NCI-H460 (cell line): ENCODE measurements at places on chromosomes 16 and 17. TPM values are rescaled to one million over a fixed set of nuclear protein-coding genes. Genes with fewer than 3 reads are reported as not detected.

DNA sequence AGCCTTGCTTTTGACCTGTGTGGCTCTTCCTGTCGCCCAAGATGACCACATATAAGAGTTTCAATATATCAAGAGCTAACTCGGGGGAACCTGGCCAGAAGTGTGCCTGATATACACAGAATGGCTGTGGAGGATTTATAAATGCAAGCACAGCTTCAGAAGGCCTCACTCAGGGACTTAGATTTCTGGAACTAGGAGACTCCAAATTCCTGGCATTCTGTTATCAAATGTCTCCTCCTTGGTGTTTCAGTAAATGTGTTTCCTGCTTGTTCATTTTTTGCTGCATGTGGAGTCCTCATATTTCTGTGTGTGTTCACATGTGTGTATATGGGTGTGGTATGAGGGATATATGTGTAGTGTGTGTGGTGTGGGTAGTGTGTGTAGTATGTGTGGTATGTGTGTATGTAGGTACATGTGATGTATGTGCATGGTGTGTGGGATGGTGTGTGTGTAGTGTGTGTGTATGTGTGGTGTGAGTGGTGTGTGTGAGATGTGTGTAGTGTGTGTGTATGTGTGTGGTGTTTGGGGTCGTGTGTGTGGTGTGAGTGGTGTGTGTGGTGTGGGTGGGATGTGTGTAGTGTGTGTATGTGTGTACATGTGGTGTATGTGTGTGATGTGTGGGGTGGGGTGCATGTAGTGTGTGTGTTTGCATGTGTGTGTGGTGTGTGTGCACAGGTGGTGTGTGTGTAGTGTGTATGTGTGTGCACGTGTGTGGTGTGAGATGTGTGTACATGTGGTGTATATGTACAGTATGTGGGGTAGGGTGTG lies 981 bp upstream of the CD300H start:
- DNase-seq = no peak

DNA sequence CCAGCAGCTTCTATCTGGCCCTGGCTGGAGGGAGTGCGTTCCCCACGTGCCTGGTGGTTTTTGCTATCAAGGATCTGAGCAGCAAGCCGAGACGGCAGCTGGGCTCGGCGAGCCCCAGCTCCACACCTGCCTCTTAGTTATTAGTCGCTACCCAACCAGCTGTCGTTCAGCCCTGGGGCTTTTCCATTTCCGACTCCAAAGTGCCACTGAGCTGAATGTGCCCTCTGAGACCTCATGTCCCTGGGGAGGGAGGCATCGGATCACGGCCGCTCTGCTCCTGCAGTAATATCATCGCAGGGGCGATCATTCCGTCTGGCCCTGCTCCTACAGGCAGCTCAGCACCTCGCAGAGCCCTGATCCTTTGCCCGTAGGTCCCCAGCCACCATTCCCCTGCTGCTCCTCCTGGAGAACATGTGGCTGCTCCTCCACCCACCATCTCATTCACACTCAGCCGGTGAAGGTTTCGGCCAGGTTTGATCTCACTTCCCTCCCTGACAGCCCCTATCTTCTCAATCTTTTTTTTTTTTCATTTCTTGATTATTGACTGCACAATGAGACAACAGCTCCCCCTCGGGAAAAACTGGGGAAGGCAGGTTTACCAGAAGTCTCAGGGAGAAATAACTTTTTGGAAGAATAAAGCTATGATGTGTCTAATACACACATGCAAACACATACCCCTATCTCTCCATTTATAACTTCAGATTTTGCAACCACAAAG lies 86.7 kb downstream of the ZFHX3 start:
- no peak for DNase-seq

- DNase-seq = no peak
These were observed 2.3 kb downstream of the IL17C start for GRCh38 chr16:88640498-88641247.

DNA sequence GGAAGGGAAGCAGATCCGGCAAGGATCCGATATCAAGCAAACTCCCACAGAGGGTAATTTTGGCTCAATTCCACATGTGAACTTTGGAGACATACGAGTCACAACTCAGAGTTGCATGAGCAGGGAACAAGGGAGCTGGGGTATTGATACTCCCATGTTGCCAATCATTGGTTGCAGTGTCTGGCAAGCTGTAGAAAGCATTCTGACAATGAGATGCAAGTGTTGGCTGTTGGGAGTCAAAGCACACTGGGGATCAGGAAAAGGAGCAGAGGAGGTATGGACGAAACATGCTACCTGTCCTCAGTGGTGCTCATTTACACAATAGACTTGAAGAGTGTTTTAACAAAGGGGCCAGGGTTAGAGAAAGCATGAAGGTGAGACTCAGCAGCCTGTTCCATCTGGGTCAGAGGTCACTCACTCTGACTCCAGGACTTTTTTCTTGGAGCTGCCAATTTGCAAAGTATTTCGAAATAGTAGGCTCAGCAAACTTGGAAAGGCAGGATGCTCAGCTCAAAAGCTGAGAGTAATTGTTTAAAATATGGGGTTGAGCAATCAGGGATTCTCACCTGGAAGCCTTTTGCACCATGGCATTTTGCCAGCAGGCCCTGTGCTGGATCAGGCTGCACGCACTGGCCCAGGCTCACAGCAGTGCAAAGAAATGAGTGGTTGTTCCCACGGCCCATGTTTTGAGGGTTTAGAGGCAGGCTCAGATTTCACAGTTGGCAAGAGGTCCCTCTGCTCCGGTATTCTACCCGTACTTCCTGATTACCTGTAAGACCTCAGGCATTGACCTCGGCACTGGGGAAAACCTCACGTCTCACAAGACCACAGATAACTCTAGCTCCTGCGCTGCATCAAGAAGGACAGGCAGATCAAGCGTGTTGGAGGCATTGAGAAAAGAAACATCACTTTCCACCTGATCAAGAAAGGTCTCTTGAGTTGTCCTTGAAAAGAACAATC lies 17.6 kb upstream of the NKD1 start:
- DNase-seq = no peak

DNA sequence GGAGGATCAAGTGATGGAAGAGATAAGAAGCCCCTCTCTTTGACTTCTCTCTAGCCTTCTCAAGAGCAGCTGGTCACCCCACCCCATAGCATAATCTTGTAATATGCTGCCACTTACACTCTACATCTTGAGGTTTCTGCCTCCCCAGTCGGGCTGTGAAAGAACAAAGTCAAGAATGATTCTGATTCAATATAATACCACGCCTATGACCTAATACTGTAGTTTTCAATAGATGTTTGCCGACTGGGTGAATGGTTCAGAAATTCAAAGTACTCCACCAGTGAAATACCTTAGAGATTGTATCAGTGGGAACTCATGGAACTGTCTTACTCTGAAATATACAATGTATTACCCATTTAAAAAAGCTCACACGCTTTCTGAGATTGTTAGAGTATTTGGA lies 93.0 kb upstream of the ZFHX3 start:
- DNase-seq = no peak

ZNF423 gene
- 0.06 TPM in 1 of 2 replicates, not detected in the other for total RNA-seq

GRCh38 chr17:71432378-71433315 lies 688.2 kb upstream of the SOX9 start:
- DNase-seq = no peak

DNA sequence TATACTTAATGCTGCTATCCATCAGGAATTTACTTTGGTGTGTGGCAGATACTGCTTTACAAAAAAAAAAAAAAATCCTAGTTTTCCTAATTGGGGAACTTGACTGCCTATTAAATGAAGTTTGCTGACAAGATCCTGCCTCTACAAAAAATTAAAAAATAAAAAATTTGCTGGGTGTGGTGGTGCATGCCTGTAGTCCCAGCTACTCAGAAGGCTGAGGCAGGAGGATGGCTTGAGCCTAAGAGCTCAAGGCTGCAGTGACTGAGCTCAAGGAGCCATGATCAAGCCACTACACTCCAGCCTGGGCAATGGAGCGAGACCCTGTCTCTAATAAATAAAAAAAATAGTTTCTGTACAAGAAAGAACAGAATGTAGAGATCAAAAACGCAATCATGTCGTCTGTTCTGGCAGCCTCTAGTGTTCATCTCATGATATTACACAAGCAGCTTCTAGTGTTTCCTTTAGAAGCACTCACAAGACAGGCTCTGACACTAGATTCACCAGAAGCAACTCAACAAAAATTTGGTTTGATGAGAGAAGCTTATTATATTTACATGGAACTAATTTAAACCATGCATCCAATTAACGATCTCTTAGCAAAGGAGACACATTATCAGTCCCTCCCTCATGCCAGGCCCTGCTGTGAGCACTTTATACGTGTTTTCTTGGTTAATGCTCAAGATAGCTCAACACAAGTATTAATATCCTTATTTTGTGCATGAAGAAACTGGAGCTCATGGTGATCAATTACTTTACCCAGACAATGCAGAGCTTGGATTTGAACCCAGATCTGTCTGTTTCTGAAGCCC lies 6.8 kb upstream of the KRTAP17-1 start:
- DNase-seq = peak; percentile 30

GRCh38 chr16:89511374-89511773 lies 3.2 kb downstream of the SPG7 start:
- DNase-seq = no peak

GGT6 gene
- not detected in 2 replicates for total RNA-seq

DNA sequence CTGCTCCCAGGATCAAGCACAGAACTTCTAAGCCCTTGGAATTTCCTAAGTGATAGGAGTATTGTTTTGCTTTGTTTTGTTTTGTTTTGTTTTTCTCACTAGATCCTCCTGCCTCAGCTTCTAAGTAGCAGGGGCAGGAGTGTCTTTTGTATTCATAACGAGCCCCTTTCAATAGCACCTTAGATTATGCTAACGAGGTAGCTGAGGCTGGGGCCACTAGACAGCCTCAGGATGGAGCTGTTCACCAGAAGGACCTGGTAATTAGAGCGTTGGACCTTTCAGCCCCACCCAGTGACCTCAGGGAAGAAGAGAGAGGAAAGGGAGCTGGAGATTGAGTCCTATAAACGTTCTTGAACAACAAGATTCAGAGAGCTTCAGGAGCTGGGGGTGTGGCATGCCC lies 43.6 kb downstream of the IKZF3 start:
- no peak for DNase-seq

TMC5 gene
- total RNA-seq = 0.07 and 0.43 TPM in 2 replicates

DNA sequence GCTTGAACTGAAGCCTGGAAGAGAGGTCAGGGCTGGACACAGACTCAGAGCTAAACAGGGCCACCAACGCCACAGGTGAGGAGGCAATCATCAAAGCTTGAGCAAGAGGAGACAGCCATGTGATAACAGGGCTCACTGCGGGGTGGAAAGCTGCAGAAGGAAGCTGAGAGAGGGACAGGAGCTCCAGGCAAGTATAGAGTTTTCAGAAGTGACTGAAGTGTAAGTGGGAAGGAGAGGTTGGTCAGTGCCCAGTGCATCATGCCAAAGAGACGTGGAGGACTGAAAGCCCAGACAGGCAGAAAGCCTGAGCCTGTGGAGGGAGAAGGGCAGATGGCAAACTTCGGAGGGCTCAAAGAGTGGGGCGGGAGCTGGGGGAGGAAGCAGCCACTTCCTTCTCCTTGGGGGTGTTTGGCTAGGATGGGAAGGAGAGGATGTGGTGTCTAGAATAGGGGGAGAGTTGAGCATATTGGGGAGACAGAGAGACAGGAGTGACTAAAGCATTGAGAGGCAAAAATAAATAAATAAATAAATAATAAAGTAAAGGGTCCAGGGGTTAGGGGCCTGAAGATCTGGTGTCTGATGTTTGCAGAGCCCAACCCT lies 2.6 kb downstream of the KIFC3 start:
- DNase-seq = no peak

KRTAP17-1 gene
- not detected in 2 replicates for total RNA-seq

ACSM2A gene
- not detected in 2 replicates for total RNA-seq

DNA sequence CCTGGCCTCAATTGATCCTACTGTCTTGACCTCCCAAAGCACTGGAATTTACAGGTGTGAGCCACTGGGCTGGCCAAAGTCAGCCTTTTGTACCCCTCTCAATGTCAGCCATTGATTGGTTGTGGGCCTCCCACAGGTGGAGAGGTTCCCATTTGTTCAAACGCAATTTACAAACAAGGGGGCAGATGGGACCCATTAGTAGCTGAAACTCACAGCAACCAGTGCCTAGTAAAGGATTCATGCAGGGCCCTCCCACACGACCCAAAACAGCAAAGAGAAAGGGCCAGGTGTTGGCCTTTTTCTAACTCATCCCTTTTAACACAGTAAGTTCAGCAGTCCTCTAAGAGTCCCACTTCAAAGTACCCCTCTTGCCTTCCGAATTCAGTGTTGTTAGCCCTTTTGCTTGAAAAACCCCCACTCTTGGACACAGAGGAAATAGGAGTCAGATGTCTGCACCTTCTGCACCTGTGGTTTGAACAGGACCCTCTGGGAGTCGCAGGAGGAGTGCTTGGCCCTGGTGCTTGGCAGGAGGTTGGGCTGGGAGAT lies 89.2 kb downstream of the PITPNC1 start:
- no peak for DNase-seq

GRCh38 chr16:53839150-53839549 lies 135.2 kb downstream of the FTO start:
- DNase-seq = no peak

GRCh38 chr16:78386557-78387324 lies 287.3 kb downstream of the WWOX start:
- no peak for DNase-seq

CSF3 gene
- total RNA-seq = 0.14 TPM in 1 of 2 replicates, not detected in the other

GRCh38 chr16:52528393-52529065 lies 18.4 kb downstream of the TOX3 start:
- DNase-seq = no peak

DNA sequence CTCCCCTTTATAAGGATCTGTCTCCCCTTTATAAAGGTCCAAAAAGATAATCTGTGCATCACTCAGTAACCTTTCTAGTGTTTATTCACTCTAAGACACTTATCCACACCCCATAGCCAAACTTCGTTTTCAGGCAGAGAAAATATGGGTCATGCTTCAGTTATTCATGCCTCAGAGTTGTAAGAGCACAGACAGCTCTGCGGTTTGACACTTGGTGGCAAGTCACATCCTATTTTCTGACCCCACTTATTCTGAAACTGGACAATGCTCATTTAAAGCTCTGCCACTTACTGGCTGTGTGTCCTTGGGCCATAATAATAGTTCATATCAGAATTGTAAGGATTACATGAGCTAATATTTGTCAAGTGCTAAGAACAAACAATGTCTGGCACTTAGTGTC lies 2.0 kb upstream of the KRTAP2-1 start:
- no peak for DNase-seq

MRPL58 gene
- total RNA-seq = 87.5 and 91.5 TPM in 2 replicates

ALOX12B gene
- 0.64 and 0.69 TPM in 2 replicates for total RNA-seq

DNA sequence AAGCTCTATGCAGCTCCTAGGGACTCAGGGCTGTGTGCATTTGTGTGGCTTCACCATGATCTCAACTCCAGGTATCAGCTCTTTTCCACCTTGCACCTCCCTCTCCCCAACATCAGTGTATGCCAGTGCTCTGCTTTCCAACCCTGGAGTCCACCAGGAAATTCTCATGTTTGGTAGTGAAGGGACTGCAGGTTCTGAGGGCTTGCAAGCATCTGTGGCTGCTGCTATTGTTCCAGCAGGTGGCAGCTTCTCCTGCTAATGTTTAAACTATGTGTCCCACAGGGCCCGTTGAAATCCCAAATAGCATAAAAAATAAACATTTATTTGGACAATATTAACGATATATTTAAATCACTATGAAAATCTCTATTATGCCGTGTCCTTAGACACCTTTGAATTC lies 82.0 kb downstream of the RGS9 start:
- DNase-seq = no peak

MYH11 gene
- total RNA-seq = 0.02 TPM in 1 of 2 replicates, not detected in the other
